ENCODE measurements at places on chromosomes 11 and 22.

GRCh38 chr11:12165237-12165875 lies 55.0 kb downstream of the MICAL2 start:
- no peak for DNase-seq

DNA sequence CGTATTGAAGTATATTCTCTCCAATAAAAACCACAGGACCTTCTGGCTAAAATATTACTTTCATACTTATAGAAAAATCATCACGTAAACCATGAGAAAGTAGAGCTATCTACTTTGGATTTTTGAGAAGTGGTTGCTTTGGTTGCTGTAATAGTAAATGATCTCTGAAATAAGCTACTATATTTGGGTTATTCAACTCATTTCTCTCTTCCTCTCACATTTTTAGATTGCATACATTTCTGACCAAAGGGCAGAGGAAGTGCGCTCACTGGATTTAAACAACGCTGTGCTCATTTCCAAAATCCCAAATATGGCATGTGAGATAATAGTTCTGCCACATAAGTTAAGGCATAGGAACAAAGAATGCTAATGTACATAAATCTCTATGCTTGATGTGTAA lies 357.0 kb downstream of the LRRC4C start:
- DNase-seq: no peak

DNA sequence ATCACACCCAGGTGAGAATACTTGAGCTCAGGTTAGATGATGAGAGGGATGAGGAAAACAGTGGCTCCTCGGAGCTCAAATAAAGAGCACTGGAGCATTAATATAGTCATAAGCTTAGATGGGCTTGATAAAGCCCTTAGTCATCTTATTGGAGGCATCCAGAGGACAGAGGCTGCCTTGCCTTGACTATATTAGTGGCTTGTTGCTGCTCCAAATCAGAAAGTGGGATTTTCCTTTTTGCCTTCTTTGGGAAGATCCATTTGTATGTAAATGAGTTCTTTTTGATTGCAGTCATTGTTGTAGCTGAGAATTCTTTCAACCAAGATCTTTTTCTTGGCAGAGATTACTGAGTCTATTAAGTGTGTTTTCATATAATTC lies 18.9 kb downstream of the ADM start:
- DNase-seq: no peak

DNA sequence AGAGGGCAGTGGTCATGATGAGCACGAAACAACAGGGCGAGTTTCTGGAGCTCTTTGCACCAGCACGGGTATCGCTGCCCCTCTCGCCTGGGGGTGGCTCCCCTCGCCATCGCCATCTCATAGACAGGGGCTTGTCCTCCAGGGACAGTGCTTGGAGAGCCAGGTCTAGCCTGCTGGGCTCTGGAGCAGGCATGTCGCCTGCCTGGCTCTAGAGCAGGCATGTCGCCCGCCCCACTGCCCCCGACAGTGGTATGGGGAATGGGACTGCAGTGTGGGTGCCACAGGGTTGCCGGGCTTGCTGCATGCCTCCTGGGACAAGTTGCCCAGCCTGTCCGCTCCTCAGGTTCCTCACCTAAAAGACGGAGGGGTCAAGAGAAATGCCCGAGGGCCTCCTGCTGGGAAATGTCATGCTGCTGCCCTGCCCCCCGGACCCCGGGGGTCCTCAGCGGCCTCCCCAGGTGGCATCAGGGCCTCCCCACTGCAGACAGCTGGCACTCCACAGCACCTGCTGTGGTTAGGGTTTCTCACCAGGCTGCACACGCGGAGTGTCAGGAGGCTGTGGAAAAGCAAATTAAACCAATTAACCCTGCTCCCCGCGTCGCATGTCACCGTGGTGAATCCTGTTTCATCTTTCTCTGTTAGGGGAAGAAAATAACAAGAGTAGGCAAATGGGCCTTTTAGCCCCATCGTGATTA lies 403.0 kb downstream of the TBC1D22A start:
- no peak for DNase-seq
